ENCODE measurements at places on chromosomes 16 and 17.

GRCh38 chr17:4544135-4544950, 10.8 kb downstream of the MYBBP1A start:
- DNase-seq: no peak

- DNase-seq: no peak
Measured at GRCh38 chr17:44283344-44284023, 15.5 kb upstream of the SLC4A1 start.

DNA sequence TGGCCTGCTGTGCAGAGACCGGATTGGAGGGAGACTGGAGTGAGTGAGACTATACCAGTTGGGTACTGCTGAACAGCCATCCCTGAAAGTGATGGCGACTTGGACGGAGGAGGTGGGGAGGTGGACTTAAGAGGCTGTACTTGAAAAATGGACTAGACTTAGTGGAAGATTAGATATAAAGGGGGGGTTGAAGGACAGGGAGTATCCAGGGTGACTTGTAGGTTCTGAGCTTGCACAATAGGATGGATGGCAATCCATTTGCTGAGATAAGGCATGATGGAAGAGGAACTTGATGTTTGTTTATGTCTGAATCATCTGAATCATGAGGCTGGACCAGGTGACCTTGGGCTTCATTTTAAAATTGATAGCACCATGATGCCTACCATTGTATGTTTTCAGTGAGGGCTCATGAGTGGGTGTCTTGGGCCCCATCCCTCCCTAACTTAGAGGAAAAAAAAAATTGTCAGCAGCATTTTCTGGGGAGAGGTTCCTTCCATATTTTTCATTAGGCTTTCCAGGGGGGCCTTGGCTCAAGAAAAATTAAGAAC, 41.2 kb downstream of the PRKCA start:
- DNase-seq: no peak

- no peak for DNase-seq
Measured at GRCh38 chr17:73987845-73988509, 215.5 kb upstream of the RPL38 start.

GRCh38 chr17:74288785-74289184, 14.8 kb downstream of the DNAI2 start:
- DNase-seq: no peak

- DNase-seq: no peak
Measured at GRCh38 chr17:5416901-5417300, 2.6 kb downstream of the NUP88 start.

GRCh38 chr16:18783430-18784341, 6.4 kb downstream of the RPS15A start:
- no peak for DNase-seq

- DNase-seq: no peak
Measured at GRCh38 chr16:56807011-56807675, 57.9 kb upstream of the SLC12A3 start.

- DNase-seq: no peak
Measured at GRCh38 chr16:89156740-89157645, 14.6 kb upstream of the CDH15 start.

GRCh38 chr17:74954665-74955421, 17.7 kb downstream of the HID1 start:
- no peak for DNase-seq

DNA sequence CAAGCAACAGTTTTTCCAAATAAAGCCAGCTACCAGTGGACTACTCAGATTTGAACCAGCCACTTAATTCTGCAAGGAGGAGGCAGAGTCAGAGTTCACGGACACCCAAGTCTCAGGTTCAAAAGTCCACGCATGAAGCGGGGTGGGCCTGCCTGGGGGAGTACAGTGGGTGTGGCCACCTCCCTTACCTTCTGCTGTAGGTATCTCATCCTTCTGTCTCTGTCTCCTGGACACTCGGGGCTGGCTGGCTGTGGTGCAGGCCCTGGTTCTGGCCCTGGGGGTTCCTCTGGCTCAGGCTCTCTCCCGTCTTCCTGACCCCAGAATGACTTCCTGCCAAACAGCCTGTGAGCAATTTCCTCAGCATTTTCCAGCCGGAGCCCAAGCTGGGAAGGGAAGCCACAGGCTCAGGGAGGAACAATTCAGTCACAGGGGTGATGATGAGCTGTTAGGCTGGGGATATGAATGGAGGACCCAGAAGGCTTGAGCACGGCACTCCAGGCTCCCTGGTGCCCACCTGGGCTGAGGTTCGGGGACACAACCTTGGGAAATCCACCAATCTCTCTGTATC, 101.9 kb downstream of the LITAF start:
- no peak for DNase-seq

- no peak for DNase-seq
Measured at GRCh38 chr17:14078027-14078426, 8.7 kb downstream of the COX10 start.

GRCh38 chr17:76638263-76638662, 5.3 kb downstream of the ST6GALNAC1 start:
- DNase-seq: no peak

- peak; percentile 33 for DNase-seq
Measured at GRCh38 chr16:1019231-1020090, 37.9 kb downstream of the SOX8 start.

- peak; percentile 45 for DNase-seq
Measured at GRCh38 chr16:9016824-9017223, 53.1 kb upstream of the USP7 start.

GRCh38 chr16:14549789-14550153, 80.3 kb downstream of the PARN start:
- no peak for DNase-seq

DNA sequence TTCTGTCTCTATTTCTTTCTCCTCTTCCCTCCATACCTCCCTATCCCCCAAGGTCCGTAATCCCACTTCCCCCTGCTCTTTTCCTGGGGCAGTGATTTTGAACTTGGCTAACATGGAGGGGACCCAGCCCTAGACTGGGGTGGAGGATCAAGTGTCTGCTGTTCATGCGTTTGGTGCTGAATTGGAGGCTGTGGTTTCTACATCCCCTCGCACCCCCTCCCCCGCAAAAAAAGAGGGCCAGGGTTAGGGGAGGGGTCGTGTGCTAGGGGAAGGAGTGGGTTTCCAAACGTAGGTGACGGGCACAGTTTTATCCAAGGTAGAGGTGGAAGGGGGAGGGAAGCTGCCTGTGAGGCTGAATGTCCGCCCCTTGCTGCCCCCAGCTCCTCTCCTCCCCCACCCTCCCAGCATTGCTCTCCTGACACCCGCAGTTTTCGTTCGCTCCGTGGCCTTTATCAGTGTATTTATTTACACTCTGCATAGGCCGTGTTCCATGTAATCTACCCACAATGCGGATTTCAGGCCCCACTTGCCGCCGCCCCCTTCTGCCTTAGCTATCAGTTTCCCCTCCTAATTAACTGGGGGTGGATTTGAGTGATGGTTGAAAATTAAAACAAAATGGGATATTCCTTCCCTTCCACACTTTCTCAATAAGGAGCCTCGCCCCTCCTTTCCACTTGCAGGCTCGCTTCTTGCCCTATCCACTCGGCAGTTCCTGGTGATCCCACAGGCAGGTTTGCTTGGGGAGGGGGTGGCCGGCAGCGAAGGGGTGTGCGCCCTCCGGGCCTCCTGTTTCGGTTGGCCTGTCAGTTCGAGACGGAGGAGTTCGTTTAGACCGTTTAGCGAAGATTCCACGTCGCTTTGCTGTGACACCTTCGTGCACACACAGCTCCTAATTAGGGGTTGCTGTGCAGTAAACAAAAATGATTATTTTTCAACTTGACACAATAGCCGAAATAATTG, 2.0 kb downstream of the GNAO1 start:
- DNase-seq: no peak

DNA sequence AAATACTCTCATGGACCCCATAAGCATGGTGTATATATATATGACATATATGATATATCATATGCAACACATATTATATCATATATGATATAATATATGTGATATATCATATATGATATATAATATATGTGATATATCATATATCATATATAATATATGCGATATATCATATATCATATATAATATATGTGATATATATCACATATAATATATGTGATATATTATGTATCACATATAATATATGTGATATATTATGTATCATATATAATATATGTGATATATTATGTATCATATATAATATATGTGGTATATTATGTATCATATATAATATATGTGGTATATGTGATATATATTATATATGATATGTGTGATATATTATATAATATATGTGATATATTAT, 21.9 kb upstream of the MAPK3 start:
- no peak for DNase-seq

DNA sequence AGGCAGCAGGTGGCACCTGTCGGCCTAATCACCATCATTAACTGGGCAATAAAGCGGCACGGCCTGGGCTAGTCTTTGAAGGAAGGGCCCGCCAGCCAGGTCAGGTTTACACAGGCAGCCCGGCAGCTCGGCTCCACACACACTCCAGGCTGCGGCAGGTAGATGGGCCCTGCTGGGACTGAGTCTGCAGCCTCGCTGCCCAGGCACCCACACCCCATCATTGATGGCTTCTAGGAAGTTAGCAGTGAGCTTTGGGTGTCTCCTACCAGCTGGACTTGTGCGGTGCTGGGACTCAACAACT, 6.8 kb upstream of the FOXN1 start:
- no peak for DNase-seq

GRCh38 chr16:74575807-74576643, 30.9 kb downstream of the GLG1 start:
- DNase-seq: no peak

DNA sequence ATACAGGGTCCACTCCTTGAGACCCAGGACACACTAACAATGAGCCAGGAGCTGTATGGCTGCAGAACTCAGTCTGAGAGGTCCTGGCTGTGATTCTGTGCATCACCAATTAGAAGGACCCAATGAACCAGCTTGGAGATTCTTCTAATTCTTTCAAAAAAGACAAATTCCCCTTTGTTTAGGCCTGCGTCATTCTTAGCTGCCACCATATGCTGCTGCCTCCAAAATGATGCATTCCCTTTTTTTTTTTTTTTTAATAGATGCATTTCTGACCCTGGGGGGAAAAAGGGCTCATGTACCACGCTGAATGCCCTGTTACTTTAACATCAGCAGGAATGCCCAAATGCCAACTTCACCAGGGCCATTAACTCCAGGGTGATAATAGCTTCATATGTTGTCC, 28.5 kb downstream of the EMP2 start:
- no peak for DNase-seq

Measured in substantia nigra (tissue), 51 donors.